ENCODE measurements at places on chromosomes 7 and 10.
A peak's percentile ranks its signal among the peaks of the same experiment; 100 is the strongest.

DNA sequence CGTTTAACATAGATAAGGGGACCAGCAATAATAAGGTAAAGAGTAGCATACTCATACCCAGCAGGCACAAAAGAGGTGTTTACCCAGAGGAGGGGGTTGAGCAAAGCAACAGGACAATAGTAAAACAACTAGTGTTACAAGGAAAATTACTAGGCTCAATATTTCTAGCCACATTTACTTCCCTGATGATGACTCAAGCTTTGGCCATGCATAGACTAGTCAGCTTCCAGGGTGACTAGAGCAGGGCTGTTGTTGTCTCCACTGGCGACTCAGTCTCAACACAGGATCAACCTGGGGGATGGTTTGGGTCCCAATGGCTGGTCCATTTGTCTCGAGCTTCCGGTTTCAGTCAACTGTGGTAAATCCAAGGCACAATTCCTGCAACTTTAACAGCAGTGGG, 217.7 kb upstream of the KCND2 start:
- DNase-seq: no peak

DNA sequence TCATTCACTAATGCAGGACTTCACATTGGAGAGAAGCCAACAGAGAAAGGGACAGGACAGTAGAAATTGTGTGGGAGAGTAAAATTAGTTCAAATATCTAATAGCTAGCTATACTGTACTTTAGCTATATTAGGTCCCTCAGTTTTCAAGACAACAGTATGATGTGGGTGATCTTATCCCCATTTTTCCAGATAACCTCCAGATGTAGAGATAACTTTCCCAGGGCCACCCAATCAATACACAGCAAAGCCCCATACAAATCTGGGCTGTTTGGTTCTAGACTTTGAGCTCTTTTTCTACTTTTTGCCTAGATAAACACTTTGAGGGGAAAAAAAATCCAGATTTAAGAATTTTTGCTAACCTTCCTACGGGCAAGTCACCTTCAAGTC, 482 bp upstream of the CLDN12 start:
- no peak for DNase-seq

GRCh38 chr10:118807512-118808305, 52.9 kb upstream of the CACUL1 start:
- DNase-seq: no peak

GRCh38 chr10:12042409-12042796, 206 bp downstream of the UPF2 start:
- peak; percentile 30 for DNase-seq

- peak; percentile 13 for DNase-seq
These were observed 10.5 kb downstream of the SKAP2 start for GRCh38 chr7:26853788-26854393.

- no peak for DNase-seq
These were observed 58.1 kb downstream of the INSIG1 start for GRCh38 chr7:155355745-155356144.

DNA sequence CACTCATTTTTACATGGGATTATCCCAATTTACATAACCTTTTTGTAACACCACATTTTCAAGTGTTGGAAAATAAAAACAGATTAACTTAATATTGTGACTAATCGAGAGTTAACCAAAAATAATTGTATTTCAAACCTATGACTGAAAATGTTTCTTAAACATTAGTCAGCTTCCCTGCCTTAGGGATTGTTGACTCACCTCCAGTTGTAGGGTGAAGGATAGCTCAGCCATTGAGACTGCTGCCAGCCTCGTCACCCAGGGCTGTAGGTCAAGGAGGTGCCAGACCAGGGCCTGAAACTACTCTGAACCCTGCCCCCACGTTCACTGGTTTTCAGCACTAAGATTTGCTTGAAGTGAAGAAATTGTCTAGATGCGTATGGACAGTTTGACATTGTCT, 351.2 kb downstream of the GFRA1 start:
- DNase-seq: no peak

DNA sequence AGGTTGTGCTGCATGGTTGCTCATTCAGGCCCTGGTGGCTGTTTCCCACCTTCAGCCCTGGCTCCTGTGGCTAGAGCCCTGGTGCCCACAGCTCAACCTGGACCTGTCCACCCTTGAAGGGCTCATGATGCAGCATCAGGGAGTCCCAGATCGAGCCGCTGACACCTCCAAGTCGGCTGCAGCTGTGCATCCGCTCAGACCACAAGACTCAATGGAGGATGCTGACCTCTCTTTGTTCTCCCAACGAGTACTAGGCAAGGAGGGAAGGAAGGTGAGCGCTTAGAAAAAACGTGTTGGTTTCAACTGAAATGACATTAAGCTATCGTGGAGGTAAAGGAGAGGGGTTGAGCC, 9.5 kb upstream of the C10orf95 start:
- DNase-seq: no peak

GRCh38 chr10:44774676-44775401, 136.3 kb upstream of the TMEM72 start:
- no peak for DNase-seq

DNA sequence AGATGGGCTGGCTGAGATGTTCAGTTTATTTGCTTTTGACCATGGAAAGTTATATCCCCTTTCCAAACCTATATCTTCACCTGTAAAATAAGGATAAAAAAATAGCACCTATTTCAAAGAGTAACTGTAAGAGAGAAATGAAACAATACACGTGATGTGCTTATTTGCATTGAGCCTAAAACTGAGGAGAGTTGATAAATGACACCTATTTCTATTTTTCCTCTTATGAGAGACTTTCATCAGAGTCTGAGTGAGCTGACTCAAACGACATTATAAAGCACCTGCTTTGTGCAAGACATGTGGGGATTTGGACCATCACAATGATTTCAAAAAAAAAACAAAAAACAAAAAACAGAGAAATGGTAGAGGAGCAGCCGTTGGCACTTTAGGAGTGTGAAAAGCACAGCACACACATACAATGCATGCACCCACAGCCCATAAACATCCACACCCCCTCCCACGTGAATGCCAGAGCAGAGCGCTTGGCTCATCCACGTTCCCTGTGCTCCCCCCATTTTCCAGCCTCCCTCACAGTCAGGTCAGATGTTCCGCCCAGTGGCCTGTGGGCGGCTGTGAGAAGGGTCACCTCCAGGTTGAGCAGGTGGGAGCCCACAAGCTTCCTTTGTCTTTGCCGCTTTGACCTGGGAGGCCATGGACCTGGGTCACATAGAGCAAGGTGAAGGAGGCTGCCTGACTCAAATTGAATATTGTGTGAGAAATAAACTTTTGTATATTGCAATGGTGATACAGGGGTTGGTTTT, 253.2 kb upstream of the ZNF32 start:
- DNase-seq: no peak

DNA sequence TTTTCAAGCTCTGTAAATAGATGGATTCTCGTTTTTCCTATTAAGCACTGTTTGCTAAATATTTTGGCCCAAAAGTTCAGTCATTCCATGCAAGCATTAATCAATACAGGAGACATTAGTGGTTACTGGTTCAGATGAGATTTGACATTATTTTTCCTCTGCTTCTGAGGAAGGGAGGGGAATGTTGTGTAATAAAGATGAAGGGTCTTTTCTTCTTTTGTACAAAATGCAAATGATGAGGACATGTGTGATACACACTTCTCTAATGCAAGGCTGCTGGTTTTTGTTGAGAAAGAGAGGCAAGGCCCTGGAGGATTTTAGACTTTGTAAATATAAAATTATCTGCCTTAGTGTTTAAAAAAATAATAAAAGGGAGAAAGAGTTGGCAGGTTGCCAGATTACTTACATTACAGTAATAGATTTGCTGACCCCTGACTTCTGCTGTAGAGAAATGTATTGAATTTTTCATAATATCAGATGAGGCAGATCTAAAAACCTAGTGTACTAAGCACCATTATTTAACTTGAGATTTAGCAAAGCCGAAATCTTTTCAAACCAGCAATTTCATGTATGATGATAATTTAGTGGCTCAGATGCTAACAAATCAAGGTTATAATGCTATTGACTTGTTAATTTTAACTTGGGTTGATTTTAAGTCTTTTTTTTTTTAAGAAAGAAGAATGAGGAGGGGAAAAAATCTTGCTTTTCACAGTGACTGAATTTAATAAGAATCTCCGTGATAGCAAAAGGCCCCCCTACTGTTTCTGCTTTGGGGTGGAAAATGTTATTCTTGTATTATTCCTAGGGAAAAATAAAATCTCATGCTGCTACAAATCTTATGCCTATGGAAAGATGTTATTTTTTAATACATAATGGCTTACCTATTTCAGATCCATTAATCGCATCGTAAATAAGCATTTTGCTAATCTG, 180.1 kb downstream of the ARID5B start:
- DNase-seq: no peak

GRCh38 chr7:157587805-157588560, 251.2 kb downstream of the DNAJB6 start:
- no peak for DNase-seq

DNA sequence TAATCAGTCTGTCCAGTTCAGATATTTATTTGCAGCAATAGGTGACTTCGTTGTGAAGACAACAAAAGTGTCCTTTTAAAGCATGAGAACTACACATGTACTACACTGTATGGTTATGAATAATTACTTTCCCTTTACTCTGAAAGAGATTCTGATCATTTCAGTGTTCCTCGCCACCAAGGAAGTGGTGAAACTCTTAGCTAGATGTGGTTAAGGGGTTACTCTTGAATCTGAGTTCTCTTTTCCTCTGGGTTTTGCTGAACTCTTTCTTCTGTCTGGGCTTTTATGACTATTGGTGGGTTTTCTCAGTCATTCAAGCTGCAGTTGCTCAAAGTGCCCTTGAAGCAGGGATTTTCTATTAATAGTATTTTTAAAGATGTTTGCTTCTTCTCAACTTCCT, 127.9 kb upstream of the SEM1 start:
- no peak for DNase-seq

DNA sequence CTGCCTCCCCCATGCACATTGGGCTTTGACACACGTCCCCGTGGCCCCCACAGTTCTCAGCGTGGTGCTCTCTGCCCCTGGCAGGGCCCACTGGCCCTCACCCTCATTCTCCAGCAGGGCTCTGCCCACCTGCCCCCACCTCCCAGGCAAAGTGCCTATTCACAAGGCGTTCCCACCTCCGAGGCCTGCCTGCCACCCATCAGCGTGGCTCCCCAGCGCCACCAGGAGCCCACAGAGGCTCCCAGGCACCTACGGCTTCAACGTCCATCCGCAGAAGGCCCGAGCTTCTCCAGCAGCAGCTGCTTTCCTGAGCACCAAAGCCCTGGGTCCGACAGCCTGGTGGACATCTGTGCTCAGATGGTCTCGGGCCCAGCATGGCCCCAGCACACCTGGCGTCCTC, 211.8 kb upstream of the PPP2R2D start:
- no peak for DNase-seq

DNA sequence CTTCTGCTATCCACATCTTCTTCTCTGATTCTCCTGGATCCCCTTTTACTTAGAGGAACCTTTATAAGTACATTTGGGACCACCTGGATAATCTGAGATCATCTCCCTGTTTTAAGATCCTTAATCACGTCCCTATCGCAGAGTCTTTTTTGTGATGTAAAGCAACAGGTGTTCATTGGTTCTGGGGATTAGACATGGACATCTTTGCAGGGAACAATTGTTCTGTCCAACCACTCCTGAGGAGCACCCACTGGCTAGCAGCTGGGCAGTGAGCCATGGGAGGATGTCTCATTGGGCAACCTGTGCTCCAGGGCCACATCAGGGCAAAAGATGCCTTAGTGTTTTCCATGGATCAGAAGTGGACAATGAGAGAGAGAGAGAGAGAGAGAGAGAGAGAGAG, 56.0 kb downstream of the ZNF800 start:
- DNase-seq: no peak

DNA sequence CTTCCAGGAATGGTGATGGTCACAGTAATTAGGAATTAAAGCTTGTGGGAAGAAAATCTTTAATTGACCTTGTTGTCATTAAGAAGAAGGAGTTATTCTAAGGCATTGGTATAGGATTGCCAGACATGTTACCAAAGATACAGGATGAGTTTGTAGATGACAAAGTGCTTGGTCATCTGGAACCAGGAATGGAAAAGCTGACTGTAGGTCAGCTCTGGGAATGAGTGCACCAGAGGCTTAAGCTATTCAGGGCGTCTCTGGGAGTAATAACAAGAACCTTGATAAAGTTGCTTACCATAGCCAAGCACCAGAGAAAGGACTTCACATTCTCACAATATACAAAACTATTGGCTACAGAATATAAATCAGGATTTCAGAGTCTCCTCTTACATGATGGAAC, 89.0 kb downstream of the PHTF2 start:
- DNase-seq: no peak

DNA sequence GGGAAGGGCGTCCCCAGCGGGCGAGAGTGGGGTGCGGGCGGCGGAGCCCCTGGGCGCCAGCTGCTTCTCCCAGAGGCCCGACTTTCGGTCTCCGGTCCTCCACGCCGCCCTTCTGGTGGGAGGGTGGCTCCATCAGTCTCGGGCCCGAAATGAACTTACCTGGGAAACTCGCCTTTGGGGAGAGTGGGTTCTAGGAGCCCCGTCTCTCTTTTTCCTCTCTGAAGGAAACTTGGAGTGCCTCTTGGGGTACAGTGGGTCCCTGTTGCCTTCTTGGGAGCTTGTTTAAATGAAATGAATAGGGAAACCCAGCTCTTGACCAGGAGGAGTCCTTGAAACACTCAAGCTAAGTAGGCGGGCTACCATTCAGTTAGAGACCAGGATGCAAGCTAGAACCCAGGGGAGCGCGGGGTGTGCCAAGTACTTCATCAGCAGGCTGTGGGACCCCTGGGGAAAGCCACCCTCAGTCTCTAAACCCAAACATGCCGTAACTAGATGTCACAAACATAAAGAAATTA, 1.3 kb downstream of the SLC26A4 start:
- no peak for DNase-seq

DNA sequence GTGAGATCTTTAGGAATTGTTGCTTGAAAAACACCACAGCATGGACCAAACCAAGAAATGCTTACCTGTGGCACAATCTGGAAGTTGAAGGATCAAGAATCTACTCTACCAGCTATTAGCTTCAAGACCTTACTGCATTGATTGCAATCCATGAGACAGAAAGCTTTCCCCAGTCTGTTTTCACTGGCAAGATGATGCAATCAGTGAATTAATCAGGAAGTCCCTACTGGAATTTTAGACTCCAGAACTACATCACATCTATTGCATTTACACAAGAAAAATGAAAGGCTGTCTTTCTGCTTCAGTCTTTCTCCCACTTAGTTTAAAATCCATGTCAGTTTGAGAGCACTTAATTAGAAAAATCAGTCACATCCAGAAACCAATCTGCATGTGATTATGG, 191.7 kb downstream of the TFEC start:
- no peak for DNase-seq
